ENCODE measurements at places on chromosomes 1 and 21.

GRCh38 chr1:17582124-17582774 lies 42.8 kb downstream of the ARHGEF10L start:
- no peak for DNase-seq

DNA sequence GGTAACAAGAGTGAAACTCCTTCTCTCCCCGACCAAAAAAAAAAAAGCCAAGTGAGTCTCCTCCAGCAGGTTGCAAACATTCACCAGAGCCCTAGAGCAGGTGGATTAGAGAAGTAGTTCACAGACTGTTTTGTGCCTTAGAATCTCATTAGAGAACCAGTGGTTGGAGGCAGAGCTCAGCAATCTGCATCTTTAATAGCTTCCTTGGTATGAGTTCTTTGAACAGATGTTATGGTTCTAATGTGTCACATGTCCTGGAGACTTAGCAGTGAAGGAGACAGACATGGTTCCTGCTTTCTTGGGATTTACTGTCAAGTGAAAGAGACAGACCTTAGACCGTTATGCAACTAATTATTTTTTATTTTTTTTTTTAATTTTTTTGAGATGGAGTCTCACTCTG lies 26.8 kb downstream of the SESN2 start:
- DNase-seq: no peak

- no peak for DNase-seq
Observed at GRCh38 chr1:204304067-204304466, 55.7 kb downstream of the PLEKHA6 start.

- no peak for DNase-seq
Observed at GRCh38 chr1:151391079-151391563, 8.3 kb upstream of the PSMB4 start.

- DNase-seq: peak; percentile 56
Observed at GRCh38 chr1:38123356-38124135, 77.0 kb upstream of the POU3F1 start.

- DNase-seq: no peak
Observed at GRCh38 chr1:181062836-181063428, 25.6 kb upstream of the IER5 start.

DNA sequence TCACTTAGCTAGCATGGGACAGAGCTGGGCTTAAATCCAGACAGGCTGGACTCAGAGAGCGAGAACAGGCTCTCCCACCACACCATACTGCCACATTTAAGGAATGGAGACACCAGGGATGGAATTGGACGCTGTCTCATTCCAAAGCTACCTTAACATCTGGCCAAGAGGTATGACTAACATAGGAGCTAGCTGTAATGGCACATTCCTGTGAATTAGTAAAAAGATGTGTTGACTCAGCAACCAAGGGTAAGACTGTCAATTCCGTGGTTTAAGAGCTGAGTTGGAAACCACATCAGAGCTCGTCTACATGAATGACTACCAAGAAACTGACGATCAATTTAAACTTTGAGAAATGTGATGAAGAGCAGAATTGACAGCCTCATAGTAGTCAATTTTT lies 8.3 kb upstream of the TNFRSF9 start:
- DNase-seq: peak; percentile 24

- DNase-seq: no peak
Observed at GRCh38 chr1:97138515-97139032, 417.0 kb downstream of the PTBP2 start.

GRCh38 chr1:61231795-61232194 lies 149.4 kb downstream of the NFIA start:
- DNase-seq: no peak

- no peak for DNase-seq
Observed at GRCh38 chr21:44459712-44460440, 4.6 kb downstream of the LRRC3 start.

DNA sequence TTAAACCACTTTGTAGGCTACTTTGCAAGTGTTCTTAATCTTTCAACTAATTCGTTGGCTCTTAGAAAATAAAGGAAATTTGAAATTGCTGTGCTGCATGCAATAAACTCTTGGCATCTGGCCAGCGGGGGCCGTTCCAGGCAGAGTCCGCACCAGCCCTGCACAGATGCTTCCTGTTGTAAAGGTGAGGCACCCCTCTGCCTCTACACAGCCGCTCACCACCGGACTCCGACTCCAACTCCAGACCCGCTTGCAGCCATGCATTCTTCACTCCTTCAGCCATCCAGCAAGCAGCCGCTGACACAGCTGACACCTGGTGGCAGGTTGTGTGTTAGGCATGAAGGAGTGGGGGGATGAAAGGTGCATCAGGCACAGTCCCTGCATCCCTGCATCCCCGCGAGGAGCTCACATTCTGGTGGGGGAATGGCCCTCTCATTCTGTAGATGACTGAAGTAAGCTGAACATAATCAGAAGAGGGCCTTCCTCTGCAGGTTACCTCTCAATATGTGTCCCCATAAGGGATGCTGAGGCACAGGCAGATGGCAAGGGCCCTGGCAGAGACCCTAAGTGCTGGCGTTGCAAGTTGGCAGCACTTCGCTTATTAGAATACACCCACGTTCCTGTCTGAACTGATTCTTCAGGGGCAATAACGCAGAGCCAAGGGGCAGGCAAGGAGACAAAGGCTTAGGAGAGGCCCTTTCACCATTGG lies 56.8 kb downstream of the GLIS1 start:
- DNase-seq: no peak

GRCh38 chr1:7633506-7634245 lies 137.4 kb upstream of the VAMP3 start:
- no peak for DNase-seq

GRCh38 chr1:223020770-223021169 lies 122.3 kb downstream of the TLR5 start:
- no peak for DNase-seq

- peak; percentile 81 for DNase-seq
Observed at GRCh38 chr1:6259491-6260362, 1.2 kb downstream of the GPR153 start.

- no peak for DNase-seq
Observed at GRCh38 chr1:167794043-167794442, 72.3 kb downstream of the MPZL1 start.

DNA sequence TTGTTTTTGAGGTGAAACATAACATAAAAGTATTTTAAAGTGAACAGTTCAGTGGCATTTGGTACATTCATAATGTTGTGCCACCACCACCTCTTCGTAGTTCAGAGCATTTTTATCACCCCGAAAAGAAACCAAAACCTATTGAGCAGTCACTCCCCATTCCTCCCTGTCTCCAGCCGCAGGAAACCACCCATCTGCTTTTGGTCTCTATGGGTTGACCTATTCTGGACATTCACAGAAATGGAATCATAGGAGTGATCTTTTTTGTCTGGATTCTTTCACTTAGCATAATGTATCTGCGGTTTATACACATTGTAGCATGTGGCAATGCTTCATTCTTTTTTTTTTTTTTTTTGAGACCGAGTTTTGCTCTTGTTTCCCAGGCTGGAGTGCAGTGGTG lies 141.2 kb downstream of the VPS13D start:
- DNase-seq: no peak

DNA sequence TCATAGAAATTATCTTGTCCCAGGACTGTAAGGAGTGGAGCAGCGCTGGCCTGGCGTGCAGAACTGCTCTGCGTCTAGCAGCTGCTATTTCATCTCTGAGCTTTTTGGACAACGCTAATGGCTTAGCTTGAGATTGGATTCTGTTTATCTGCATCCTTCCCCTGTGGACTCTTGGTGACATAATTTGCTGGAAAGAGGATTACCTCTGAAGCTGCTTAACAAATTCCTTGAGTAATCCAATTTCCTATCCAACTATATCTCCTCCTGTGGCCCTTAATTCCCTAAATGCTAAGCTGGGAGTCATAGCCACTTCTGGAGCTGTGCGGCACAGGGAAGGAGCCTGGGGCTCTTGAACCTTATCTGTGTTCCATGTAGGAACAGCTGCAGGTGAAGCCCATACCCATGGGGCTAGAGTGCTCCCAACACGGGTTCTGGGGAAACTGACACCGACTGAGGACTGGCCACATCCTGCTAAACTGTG lies 43.2 kb downstream of the IL6R start:
- no peak for DNase-seq

GRCh38 chr1:218584418-218585155 lies 239.5 kb downstream of the TGFB2 start:
- DNase-seq: no peak

GRCh38 chr1:179706339-179706941 lies 36.7 kb upstream of the FAM163A start:
- DNase-seq: peak; percentile 63

DNA sequence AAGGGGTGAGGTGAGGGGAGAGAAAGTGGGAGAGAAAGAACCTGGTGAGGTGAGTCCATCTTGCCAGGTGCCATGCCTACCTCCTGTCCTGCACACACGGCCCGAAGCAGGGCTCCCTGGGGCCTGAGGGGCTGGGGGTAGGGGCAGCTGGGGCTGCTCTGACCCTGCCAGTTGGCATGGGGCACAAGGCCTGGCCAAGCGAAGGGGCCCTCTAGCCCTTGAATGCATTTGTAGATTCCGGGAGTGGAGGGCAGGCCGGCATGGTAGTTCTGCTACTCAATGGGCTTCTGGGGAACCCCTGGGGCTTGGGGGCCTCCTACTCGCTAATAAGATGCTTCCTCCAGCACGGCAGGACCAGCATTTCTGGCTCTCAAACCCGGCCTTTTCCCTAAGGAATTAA lies 3.6 kb upstream of the PRDM16 start:
- DNase-seq: no peak

DNA sequence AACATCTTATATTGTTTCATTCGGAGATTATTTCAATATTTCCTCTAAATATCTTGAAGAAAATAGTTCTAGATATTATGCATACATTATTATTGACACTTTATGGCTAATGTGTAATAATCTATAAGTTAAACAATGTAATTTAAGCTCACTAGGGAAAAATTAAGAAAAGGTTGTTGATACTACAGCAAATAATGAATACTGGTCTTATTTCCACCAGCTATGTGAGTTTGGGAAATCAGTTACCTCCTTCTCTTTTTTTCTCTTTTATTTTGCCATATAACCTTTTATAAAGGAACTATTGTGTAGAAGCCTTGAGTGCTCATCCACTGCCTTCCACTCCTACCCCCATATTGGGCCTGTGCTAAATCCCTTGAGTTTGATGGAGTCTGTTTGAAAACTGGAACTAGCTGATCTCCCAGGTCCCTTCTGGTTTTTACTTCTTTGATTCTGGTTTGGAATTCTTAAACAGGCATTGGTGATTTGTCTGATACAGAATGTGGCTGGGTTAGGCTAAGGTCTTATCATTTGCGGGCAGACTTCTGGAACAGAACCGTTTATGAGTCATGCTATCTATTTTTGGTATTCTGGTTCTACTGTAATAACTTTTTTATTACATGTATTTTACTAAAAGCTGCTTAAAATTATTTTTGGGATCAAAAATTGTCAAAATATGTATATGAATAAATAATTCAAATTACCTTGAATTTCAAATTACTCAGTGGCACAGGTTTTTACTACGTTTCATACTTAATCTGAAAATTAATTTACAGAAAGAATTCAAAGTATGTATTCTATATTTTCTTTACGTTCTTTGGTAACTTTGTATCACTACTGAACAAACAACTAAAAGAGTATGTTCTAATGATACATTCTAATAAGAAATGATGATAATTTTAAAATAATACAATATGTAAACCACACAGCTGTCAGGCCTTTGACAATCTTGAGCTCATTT lies 5.0 kb upstream of the CDC14A start:
- no peak for DNase-seq

DNA sequence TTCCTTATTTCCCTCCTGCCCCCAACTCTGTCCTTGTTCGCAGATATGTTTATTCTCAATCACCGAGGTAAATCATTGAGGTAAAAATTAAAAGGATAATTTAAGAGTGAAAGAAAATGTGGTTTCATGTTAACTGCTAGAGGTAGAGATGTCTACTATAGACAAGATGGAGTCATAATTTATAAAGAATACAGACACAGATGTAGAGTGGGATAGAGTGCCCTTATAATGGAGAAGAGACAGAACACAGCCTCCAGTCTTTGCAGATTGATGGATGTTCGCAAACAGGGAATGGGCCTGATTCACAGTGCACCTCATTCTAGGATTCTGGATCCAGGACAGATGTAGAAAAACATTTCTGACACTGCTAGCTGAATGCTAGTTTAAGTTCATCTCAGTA lies 139.1 kb upstream of the SERTAD4 start:
- no peak for DNase-seq
